K562 (cell line): ENCODE measurements at places on chromosomes 4 and X. TPM values are rescaled to one million over a fixed set of nuclear protein-coding genes. Genes with fewer than 3 reads are reported as not detected.

TRAPPC2 gene
- total RNA-seq: 15.6 and 18.6 TPM in 2 replicates

DNA sequence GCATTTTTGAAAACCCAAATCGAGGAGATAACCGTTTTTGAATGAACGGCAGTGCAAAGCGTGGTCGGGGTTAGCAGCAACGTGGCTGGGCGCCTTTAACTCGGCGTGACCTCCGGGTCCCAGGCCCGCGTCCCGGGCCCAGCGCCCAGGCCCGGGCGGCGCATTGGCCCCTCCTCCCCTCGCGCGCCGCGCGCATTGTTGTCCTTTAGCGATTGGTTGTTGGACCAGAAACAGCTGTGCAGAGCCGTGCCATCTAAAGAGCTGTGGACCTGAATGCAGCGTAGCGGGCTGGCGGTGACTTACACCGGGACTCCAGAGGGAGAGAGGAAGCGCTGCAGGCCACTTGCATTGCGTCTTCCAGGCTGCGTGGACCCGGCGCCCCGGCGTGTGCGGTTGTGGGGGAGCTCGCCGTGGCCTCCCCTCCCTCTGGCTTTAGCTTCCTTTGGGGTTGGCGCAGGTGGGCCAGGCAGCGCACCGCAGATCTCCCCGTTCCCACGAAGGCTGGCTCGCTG, at the start of gene STOX2:
TSS of gene STOX2 (plus strand) at position 227 of the 512 bp plus-strand sequence. CDS start 1,484 bp downstream, outside the sequence.
- H3K27ac ChIP-seq: no peak within 1 kb of the TSS
- H3K4me3 ChIP-seq: no peak within 1 kb of the TSS
- H3K36me3 ChIP-seq: no peaks in the 10 kb centered on the region
- H3K27me3 ChIP-seq: peaks cover 12% of the 10 kb centered on the region; the same call in 2 of the 3 replicates
- H3K4me1 ChIP-seq: peaks cover 19% of the 10 kb centered on the region

GRCh38 chr4:114860786-114861185, 252.6 kb downstream of the NDST4 start:
- no peak overlapping the region for H3K4me3 ChIP-seq
- no peaks in the 10 kb centered on the region for H3K27me3 ChIP-seq
- H3K4me1 ChIP-seq: no peaks in the 10 kb centered on the region
- no peak for DNase-seq
- no peaks in the 10 kb centered on the region for H3K36me3 ChIP-seq

- no peak overlapping the region for H3K27ac ChIP-seq
- H3K4me1 ChIP-seq: no peaks in the 10 kb centered on the region
- no peak for DNase-seq
- no peak overlapping the region for H3K4me3 ChIP-seq
Measured at GRCh38 chrX:116282751-116283150, 112.2 kb downstream of the AGTR2 start.

ZIC3 gene
- not detected in 2 replicates for total RNA-seq

- no peak overlapping the region for H3K4me3 ChIP-seq
- no peaks in the 10 kb centered on the region for H3K27me3 ChIP-seq
- no peaks in the 10 kb centered on the region for H3K36me3 ChIP-seq
- no peak overlapping the region for H3K27ac ChIP-seq
Measured at GRCh38 chr4:174989791-174990190, 71.6 kb downstream of the ADAM29 start.

- no peaks in the 10 kb centered on the region for H3K4me1 ChIP-seq
- H3K27ac ChIP-seq: no peak overlapping the region
- DNase-seq: no peak
- no peak overlapping the region for H3K4me3 ChIP-seq
- H3K27me3 ChIP-seq: no peaks in the 10 kb centered on the region
Measured at GRCh38 chr4:148023512-148024181, 291.8 kb downstream of the ARHGAP10 start.

GRCh38 chr4:88207171-88207570, 48.7 kb upstream of the ABCG2 start:
- H3K27me3 ChIP-seq: peaks cover 4% of the 10 kb centered on the region
- DNase-seq: no peak
- H3K36me3 ChIP-seq: no peaks in the 10 kb centered on the region
- H3K4me1 ChIP-seq: no peaks in the 10 kb centered on the region
- no peak overlapping the region for H3K27ac ChIP-seq
- no peak overlapping the region for H3K4me3 ChIP-seq

DNA sequence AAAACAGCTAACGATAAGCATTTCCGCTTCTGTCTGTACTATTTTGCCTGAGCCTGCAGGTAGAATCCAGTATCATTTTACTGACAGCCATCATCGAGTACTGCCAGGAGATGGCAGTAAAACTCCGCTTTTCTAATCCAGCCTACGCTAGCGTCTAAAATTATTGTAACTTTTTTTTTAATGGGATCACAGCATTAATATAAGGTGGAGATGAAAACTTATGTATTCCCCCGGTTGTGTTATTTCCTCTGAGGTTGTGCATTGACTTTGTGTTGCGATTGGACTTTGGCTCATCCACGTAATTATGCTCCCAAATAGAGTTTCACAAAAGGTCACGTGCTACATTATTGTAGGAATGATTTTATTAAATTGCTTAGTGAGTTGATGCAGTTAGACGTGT, 248.1 kb downstream of the C4orf33 start:
- peak; percentile 43 for DNase-seq
- H3K27ac ChIP-seq: no peak overlapping the region
- H3K4me3 ChIP-seq: no peak overlapping the region
- H3K27me3 ChIP-seq: no peaks in the 10 kb centered on the region
- no peaks in the 10 kb centered on the region for H3K36me3 ChIP-seq
- no peaks in the 10 kb centered on the region for H3K4me1 ChIP-seq

DNA sequence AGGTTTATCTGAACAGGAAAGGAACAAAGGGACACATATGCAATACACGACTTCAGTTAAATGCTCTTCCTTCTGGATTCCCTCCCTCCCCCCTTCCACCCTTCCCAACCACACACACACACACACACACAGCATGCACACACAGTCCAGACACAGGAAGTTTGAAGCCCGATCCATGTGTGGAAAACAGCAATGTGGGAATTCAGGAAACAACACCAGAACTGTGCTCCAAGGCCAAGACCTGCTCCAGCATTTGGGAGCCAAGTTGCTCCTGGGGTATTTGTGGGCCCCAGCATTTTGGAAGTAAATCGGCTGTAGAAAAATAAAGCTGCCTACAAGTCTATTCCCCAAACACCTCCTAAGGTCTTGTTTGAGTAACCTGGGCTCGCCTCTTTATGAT, 5.6 kb upstream of the AMOT start:
- no peaks in the 10 kb centered on the region for H3K36me3 ChIP-seq
- no peaks in the 10 kb centered on the region for H3K27me3 ChIP-seq

PAGE4 gene
- total RNA-seq: 1.1 and 1.3 TPM in 2 replicates

DNA sequence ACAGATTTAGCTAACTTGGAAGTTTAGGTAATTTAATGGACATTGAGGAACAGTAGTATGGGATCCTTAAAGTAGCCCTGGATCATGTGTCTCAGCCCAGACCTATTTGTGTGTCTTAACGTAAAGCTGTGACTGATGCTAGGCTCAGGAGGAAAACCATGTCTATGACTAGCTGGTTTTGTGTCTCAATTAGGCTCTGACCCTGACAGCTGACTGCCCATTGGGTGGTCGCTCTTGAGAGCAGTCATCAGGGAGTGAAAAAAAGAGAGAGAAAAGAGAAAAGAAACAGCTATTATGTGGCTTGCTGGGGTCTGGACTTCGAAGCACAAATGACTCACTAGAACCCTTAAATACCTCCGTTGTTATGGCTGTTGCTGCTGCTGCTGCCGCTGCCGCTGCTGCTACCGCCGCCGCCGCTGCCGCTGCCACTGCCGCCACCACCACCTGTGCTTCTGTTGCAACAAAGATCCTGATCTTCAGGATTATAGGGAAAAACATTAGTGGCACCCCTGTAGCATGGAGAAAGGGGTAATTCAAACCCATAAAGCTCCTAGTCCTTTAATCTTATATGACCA, 70.7 kb downstream of the GSPT2 start:
- no peak overlapping the region for H3K27ac ChIP-seq
- no peaks in the 10 kb centered on the region for H3K27me3 ChIP-seq
- no peak overlapping the region for H3K4me3 ChIP-seq
- H3K4me1 ChIP-seq: no peaks in the 10 kb centered on the region
- no peaks in the 10 kb centered on the region for H3K36me3 ChIP-seq
- no peak for DNase-seq

- no peak overlapping the region for H3K4me3 ChIP-seq
- DNase-seq: no peak
- H3K4me1 ChIP-seq: no peaks in the 10 kb centered on the region
- no peak overlapping the region for H3K27ac ChIP-seq
Measured at GRCh38 chr4:41890085-41890484, 45.1 kb upstream of the TMEM33 start.

DNA sequence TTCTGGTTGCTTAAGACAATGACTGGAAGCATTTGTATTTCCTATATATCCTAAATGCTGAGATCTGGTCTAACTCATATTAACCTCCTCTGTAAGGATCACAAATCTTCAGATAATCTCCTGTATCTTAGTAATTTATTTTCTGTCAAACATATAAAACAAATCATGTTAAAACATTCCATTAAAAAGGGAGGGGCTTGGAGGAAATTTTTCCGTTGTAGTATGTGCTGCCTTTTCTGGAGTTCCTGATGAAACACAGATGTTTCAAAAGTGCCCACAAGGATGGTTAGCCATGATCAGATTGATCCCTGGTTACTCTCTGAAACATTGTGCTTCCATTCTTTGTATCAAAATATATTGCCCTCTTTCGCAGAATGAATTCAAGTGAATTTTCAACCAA, 182.1 kb downstream of the TENM3 start:
- no peaks in the 10 kb centered on the region for H3K4me1 ChIP-seq
- H3K27me3 ChIP-seq: no peaks in the 10 kb centered on the region
- no peak for DNase-seq
- no peaks in the 10 kb centered on the region for H3K36me3 ChIP-seq
- H3K4me3 ChIP-seq: no peak overlapping the region

- no peak overlapping the region for H3K27ac ChIP-seq
- H3K36me3 ChIP-seq: no peaks in the 10 kb centered on the region
- H3K4me1 ChIP-seq: no peaks in the 10 kb centered on the region
- no peak for DNase-seq
- H3K27me3 ChIP-seq: no peaks in the 10 kb centered on the region
Measured at GRCh38 chr4:158050942-158051341, 121.9 kb downstream of the GASK1B start.

SPIN2A gene
- 0.60 and 0.65 TPM in 2 replicates for total RNA-seq

DNA sequence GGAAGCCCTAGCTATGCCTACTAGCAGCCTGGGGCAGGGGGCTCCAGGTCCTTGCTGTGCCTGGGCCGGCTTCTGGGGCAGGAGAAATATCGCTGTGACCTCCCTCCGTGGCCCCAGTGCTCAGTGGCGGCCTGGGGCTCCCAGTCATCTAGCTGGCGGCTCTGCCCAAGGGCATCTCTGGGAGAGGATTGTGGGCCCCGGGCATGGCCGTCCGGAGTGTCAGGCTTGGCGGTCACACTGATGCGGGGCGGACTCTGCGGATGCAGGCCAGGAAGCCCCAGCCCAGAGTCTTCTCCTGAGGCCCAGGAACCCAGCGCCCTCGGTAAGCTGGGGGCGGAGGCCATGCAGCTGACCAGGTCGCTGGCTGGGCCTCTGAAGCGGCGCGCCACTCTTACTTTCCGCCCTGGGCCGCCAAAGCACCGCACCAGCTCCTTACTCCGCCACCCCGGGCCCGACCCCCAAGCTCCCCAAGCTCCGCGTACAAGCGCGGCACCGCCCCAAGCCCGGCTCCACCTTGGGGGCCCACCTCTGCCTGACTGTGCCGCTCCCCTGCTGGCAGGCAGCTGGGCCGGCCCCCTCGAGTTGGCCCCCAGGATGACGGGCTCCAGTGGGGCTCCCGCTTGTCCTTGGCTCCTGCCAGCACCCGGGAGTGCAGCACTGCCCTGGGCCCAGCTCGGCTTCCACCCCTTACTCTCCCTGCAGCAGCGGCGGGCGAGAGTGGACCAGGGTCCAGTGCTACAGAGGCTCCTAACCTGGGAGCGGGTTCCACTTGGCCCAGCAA, 720.0 kb downstream of the PCDH18 start:
- H3K27ac ChIP-seq: no peak overlapping the region
- H3K36me3 ChIP-seq: no peaks in the 10 kb centered on the region
- no peaks in the 10 kb centered on the region for H3K4me1 ChIP-seq
- no peak for DNase-seq

DNA sequence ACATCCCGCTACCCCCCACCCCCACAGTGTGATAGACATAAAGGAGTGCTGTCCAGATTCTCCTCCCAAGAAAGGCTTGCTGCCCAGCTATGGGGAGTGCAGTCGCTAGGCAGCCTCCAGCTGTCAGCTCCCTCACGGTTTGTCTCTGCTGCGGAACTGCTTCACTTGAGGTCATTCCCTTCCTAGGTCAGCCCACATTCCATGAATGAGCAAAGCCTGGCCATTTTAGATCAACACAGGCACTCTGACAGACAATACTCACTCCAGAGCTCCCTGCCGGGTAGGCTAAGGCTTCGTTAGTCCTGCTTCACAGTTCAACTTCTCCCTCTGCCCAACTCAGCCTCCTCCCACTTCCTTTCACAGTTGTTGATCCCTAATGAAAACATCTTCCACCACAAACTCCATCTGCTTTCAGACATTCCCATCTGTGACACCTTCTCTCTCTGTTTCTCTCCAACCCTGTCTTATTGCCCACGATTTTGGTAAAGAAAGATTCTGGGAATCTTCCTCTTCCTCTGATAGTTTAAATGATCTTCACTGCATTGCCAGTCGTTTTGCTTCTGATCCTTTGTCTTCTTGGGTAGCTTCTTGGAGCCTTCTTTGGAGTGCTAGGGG, 318.9 kb upstream of the F9 start:
- peaks cover 64% of the 10 kb centered on the region for H3K4me1 ChIP-seq
- H3K27me3 ChIP-seq: no peaks in the 10 kb centered on the region
- peak overlapping the region; percentile 96 for H3K27ac ChIP-seq
- H3K36me3 ChIP-seq: no peaks in the 10 kb centered on the region; the same call in 2 of the 3 replicates
- DNase-seq: peak; percentile 29
- no peak overlapping the region for H3K4me3 ChIP-seq

GRCh38 chr4:184587221-184587620, 62.0 kb downstream of the CASP3 start:
- no peak overlapping the region for H3K4me3 ChIP-seq
- no peaks in the 10 kb centered on the region for H3K4me1 ChIP-seq
- H3K36me3 ChIP-seq: no peaks in the 10 kb centered on the region
- H3K27me3 ChIP-seq: no peaks in the 10 kb centered on the region
- H3K27ac ChIP-seq: no peak overlapping the region

- no peak overlapping the region for H3K27ac ChIP-seq
- 0 out of 3 replicates have a peak, but pooled peaks cover 5% of the 10 kb centered on the region for H3K36me3 ChIP-seq
- no peak for DNase-seq
- H3K4me1 ChIP-seq: no peaks in the 10 kb centered on the region; the same call in 1 of the 3 replicates
Measured at GRCh38 chrX:7112071-7112470, 35.4 kb upstream of the STS start.

MTMR8 gene
- total RNA-seq: 3.6 and 4.3 TPM in 2 replicates

GRCh38 chr4:2333356-2333841, 71.5 kb upstream of the MXD4 start:
- peaks cover 33% of the 10 kb centered on the region; the same call in 1 of the 3 replicates for H3K36me3 ChIP-seq
- H3K27me3 ChIP-seq: no peaks in the 10 kb centered on the region
- no peak overlapping the region for H3K27ac ChIP-seq
- peaks cover 25% of the 10 kb centered on the region for H3K4me1 ChIP-seq
- DNase-seq: peak; percentile 7
- no peak overlapping the region for H3K4me3 ChIP-seq
